ENCODE measurements at places on chromosomes 12 and 14. TPM values are rescaled to one million over a fixed set of nuclear protein-coding genes. Genes with fewer than 3 reads are reported as not detected.

Gene GPRC5D
- total RNA-seq, result not detected

Gene KRT6C
- total RNA-seq, result not detected

Gene CIROP
- total RNA-seq, result not detected

Gene NPC2
- 291 TPM for total RNA-seq

Gene ERBB3
- total RNA-seq, result 1.5 TPM

Gene APOF
- total RNA-seq, result not detected

Gene LUM
- total RNA-seq, result 582 TPM

Gene KIAA0586
- total RNA-seq, result 22.5 TPM

Gene AJUBA
- 47.6 TPM for total RNA-seq

Gene TESPA1
- total RNA-seq, result not detected

Gene GPR137C
- 0.49 TPM for total RNA-seq

Gene GALNT6
- total RNA-seq, result 0.74 TPM

GRCh38 chr12:236445-236844 lies 22.5 kb upstream of the SLC6A12 start:
- no peak for DNase-seq

DNA sequence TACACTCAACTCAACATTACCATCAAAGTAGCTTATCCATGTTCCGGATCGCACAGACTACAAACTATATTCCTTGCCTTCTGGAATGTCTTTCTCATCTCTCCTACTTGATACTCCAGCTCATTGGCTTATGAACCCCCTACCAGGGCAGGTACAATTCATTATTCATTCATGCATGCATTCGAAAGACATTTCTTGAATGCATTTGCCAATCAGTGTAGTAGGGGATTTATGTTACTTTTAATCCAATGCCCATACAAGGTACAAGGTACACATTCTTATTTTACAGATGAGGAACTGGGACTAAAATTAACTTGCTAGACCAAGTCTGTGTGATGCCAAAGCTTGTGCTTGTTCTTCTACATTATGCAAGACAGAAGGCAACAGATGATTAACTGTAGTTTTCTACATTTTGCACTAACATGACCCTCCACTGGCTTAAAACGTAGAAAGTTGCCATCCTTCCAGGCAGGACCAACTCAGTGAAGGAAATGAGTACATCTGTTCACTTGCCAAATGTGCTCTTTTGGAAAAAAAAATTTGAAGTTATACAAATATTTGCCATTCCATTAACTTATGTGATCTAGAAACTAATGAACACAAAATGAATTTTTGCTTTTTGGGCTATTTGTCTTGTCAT lies 53.8 kb upstream of the KCNJ8 start:
- peak; percentile 45 for DNase-seq

GRCh38 chr14:36654794-36655381 lies 6.8 kb upstream of the PAX9 start:
- DNase-seq, result no peak

- DNase-seq, result no peak
These were observed 30.6 kb downstream of the CLECL1 start for GRCh38 chr12:9702255-9702654.

DNA sequence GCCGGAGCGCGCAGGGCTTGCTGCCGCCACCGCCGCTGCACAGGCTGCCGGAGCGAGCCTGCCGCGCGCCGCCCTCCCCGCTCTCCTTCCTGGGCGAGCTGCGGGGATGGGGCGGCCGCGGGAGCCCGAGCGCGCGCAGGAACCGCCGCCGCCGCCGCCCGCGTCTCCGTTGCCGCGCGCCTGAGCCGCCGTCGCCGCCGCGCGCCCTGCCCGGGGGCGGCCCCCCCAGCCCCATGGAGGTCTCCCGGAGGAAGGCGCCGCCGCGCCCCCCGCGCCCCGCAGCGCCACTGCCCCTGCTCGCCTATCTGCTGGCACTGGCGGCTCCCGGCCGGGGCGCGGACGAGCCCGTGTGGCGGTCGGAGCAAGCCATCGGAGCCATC lies 352 bp downstream of the PLXNC1 start:
- DNase-seq, result no peak

- DNase-seq, result no peak
These were observed 19.0 kb upstream of the DRAM1 start for GRCh38 chr12:101858361-101858760.

- DNase-seq, result no peak
These were observed 14.7 kb upstream of the MSRB3 start for GRCh38 chr12:65263777-65264176.

DNA sequence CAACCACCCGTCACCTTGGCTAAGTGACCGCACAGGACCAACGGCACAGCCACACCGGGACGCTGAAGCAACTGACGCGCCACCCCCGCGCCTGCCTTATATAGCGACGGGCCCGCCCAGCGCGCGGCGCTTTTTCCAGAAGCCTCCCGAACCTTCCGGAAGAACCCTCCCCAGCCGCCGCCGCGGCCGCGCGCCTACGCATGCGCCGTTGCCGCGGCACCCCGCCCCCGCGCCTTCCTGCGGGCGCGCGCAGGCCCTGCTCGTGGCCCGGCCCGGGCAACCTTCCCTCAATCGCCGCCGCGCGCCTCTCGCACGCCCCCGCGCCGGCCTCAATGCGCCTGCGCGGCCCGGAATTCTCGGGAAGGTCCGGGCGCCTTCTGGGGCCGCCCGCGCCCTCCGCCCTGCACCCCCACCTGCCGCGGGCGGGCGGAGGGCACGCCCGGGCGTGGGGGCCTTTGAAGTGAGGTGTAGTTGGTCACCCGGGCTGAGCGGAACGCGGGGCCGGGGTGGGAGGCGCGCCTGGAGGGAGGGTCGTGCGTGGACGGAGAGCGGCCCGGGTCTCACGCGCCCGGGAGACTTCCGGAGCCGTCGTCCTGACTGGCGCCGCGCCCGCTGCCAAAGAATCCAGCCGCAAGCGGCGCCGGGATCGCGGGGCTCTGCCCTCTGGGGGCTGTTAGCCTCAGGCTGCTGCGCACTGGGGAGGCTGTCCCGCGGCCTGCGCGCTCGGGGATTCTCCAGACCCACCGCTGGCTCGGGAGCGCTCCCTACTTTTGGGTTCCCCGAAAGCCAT lies at the start of gene HSP90AA1:
HSP90AA1 (minus strand) TSS at position 73 of the 790 bp plus-strand sequence. CDS start 666 bp downstream, outside the sequence.
- peak; percentile 88 for DNase-seq

DNA sequence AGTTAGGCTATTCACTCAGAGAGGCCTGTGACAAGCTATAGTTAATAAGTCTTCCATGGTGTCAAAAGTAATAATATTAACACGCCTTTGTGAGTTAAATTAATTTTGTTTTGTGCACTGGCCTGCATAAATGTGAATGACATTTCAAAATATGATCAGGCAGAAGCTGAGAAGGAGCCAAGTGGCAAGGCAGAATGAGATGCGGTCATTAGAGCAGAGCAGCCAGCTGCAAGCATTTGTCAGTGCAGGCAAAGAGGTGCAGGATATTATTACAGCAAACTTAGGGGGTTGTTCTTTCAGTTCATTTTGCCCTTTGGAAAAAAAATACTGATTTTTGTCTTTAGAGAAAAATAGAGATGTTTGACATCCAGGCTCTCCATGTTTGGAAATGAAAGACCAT lies 364.5 kb downstream of the PAWR start:
- DNase-seq, result no peak

DNA sequence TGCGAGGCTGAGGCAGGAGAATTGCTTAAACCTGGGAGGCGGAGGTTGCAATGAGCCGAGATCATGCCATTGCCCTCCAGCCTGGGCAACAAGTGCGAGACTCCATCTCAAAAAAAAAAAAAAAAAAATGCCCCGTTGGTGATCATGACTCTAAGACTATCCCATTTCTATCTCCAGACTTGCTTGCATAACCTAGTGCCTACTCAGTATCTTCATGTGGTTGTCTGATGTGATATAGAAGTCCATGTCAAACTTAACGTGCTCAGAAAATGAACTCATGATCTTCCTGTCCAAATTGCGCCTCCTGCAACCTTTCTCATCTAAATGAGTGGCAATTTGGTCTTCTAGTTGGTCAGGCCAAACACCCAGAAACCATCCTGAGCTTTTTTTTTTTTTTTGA lies 4.7 kb upstream of the TSFM start:
- no peak for DNase-seq

DNA sequence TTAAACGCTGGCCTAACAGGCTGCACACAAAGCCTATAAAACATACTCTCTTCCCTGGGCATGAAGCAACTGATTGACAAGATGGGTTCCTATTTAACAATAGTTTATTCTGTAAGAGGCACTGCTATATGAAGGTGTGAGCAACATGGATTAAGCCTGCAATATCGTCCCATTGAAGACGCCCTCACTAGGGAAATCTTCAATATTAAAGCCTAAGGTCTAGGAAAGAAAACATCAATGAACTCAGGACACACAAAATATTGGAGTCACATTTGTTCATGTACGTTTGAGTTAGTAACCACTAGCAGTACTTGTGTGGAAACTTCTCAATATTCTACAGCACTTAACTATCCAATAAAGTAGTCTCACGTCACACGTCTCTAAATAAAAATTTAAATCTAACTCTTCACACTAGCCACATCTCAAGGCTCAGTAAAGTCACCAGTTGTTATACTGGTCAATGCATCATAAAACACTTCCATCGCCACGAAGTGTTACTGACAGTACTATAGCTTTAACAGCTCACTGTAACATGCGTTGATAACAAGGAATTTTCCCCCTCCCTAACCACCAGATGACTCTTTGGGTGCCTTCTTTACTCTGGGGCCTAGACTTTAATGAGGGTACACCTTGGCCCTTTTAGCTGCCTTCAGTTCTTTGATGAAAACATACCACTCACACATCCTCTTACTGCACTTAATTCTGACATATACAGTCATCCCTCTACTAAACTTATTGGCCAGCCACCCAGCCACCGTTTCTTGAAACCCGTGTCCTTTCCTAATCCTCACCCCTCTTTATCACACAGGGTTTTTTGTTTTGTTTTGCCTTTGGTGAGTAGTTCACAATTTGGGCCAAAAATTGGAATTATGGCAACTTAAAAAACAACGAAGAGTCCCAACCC lies 50.1 kb upstream of the OR5AU1 start:
- DNase-seq, result no peak

GRCh38 chr14:90419200-90419599 lies 22.4 kb downstream of the CALM1 start:
- DNase-seq, result peak; percentile 92

GRCh38 chr12:91256411-91256810 lies 73.8 kb upstream of the DCN start:
- DNase-seq, result no peak

GRCh38 chr14:36997843-36998242 lies 174.6 kb downstream of the SLC25A21 start:
- DNase-seq, result peak; percentile 55

- no peak for DNase-seq
These were observed 9.5 kb upstream of the RERG start for GRCh38 chr12:15230751-15231150.

GRCh38 chr12:7114851-7115250 lies 5.8 kb upstream of the C1RL start:
- no peak for DNase-seq

DNA sequence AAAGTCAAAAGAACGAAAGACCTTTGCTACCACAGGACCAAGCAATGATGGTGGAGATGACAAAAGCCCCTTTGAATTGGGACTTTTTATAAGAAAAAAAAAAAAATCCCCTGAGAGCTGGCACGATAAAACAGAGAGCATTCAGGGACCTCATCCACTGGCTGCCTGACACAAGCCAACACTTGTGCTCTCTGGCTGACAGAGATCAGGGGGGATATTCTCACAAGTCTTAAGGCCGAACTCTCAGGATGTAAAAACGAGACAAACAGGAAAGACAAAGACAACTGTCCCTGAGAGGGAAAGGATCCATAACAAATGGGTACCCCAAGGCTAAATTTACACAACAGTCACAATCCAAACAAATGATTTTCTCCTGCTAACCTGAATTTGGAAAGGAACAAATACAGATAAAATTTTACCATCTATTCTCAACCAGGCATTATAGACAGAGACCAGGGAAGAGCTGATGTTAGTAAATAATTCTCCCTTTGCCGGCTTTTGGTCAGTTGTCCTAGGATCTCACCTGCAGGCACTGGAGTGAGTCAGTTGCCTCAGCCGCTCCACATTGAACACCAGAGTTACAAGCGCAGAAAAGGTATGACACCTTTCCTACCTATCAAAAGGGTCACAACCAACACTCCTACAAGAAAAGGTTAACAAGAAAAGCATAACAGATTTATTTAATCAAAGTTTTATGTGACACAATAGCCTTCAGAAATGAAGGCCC lies 37.9 kb upstream of the GARIN6 start:
- no peak for DNase-seq

DNA sequence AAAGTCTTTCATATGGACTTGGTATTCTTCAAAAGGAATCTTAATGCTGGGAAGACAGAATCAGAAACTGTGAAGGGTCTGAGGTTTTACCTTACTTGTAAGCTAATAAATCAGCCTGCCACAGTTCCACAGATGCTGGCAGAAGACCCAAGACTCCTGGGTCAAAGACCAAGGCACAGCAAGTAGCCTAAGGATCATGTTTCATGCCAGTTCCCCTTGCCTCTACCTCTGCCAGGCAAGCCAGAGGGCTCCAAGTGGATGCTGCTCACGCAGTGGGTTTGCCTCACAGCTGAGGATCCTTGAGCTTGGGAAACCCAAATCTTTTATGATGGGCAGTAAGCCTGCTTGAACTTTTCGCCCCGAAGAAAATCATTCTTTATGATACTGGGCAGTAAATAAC lies 15.2 kb upstream of the RXYLT1 start:
- DNase-seq, result no peak

DNA sequence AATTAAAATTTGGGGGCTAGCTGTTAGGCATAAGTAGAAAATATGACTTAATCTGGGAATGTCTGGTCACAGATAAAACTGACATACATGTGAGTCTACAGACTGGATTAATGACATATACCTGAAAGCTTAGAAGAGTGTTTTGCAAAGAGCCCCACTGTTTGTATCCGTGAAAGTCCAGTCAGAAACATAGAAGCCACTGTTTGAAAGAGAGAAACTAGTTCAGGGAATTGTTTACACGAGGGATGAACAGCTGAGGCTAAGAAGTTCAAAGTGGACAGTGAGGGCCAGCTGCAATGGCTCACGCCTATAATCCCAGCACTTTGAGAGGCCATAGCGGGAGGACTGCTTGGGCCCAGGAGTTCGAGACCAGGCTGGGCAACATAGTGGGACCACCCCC lies 36.2 kb upstream of the SGPP1 start:
- DNase-seq, result no peak

GRCh38 chr12:20144341-20144740 lies 224.0 kb upstream of the PDE3A start:
- no peak for DNase-seq

DNA sequence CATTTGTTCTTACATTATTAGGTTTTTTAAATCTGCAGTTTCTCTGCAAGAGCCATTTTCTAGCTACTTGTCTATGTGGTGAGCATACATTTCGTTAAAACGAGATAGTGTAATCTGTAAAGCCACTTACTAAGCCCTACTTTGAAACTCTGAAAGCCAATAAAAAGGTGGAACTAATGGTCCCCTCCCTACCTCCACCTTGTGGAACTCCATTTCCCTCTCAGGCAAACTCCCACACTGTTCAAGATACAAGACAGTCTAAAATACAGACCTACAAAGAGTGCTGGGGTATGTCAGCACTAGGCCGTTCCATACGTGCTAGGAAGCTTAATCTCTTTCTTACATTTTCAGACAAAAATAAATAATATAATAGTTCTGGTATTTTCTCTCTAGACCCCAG lies 74.1 kb downstream of the DUSP6 start:
- no peak for DNase-seq

- DNase-seq, result no peak
These were observed 107.5 kb downstream of the SCARB1 start for GRCh38 chr12:124756166-124756565.
